ENCODE measurements at places on chromosomes 2 and 18. TPM values are rescaled to one million over a fixed set of nuclear protein-coding genes. Genes with fewer than 3 reads are reported as not detected.

The CCT4 gene
- 91.8 TPM for total RNA-seq

The ITGB1BP1 gene
- 160 TPM for total RNA-seq

The DCC gene
- not detected for total RNA-seq

The AFF3 gene
- 6.7 TPM for total RNA-seq

The ALPP gene
- total RNA-seq: not detected

The KCNG2 gene
- total RNA-seq: 0.32 TPM

The KIF5C gene
- 0.73 TPM for total RNA-seq

The VWC2L gene
- total RNA-seq: 0.08 TPM

The AMER3 gene
- total RNA-seq: not detected

Data from cardiac septum (tissue), 1 donor.